ENCODE measurements at places on chromosomes 5 and 9. TPM values are rescaled to one million over a fixed set of nuclear protein-coding genes. Genes with fewer than 3 reads are reported as not detected.

The GABBR2 gene
- total RNA-seq = not detected

The FRMD3 gene
- total RNA-seq = 0.10 TPM

The SERF1B gene
- 52.1 TPM for total RNA-seq

The BARX1 gene
- total RNA-seq = not detected

The CDKN2B-AS1 gene
- total RNA-seq = 0.71 TPM

The ADGRV1 gene
- total RNA-seq = 0.04 TPM

The SPATA31D1 gene
- total RNA-seq = not detected

Measured in foreskin keratinocyte (primary cell).